NCI-H1105 treated with DMSO at 0.1 percent for 48 hours (cell line): ENCODE measurements at places on chromosomes 6 and 20.
A peak's percentile ranks its signal among the peaks of the same experiment; 100 is the strongest.

DNA sequence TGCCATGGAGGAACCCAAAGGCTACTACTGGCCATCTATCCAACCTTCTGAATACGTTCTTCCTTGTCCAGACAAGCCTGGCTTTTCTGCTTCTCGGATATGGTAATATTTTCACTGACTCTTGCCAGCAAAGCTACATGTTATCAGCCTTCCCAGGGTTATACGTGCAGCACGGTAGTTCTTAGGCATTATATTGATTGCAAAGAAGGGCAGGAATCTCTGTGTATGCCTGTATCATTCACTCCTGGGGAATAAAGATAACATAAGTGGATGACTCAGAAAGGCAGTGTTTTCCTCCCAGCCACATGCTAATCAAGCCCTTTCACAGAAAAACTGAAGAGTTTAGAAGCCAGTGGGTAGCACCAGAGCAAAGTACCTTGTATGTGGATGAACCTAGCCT, 98.7 kb downstream of the ADGRG6 start:
- DNase-seq: no peak

DNA sequence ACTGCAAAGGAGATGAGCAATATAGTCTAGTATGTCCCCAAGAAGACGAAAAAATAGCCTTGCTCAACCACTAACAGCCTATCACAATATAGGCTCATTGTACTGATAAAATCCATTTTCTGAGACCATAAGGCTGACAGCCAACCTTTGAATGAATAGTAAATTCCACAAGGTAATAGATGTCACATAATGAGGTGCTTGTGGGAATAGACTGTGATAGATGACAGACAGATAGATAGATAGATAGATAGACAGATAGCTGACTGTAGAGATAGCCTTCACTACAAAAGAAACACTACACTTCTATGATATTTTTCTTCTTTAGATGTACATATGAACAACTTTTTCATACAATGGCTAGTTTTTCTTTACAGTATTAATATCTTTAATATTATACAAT, 760.3 kb upstream of the NRSN1 start:
- DNase-seq: no peak

DNA sequence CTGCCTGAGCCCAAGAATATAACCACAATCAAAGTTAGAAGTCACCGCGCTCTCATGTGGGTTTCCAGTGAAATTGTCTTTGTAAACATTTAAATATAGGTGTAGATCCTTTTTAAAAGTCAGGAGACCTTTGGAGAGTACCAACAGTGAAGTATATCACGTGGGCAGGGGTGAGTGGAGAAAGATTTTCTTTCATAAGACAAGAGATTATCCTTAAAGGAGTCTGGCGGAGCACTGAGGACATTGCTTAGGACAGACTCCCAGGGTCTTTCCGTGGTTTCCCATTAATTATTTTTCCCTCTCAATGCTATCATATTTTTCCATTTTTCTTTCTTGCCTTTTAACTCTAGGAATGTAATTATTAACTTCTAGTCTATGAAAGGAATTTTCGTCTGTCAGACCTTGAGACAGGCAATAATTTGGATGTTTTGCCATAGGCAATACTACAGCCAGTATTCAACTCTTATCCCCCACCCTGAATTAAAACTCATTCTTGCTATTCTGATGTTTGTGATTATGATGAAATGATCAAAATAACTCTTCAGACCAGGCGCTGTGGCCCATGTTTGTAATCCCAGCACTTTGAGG, 31.4 kb downstream of the DCBLD1 start:
- no peak for DNase-seq

- peak; percentile 33 for DNase-seq
Observed at GRCh38 chr6:71197780-71198179, 90.8 kb upstream of the OGFRL1 start.

GRCh38 chr6:147509891-147510290, 1.4 kb downstream of the SAMD5 start:
- DNase-seq: no peak

DNA sequence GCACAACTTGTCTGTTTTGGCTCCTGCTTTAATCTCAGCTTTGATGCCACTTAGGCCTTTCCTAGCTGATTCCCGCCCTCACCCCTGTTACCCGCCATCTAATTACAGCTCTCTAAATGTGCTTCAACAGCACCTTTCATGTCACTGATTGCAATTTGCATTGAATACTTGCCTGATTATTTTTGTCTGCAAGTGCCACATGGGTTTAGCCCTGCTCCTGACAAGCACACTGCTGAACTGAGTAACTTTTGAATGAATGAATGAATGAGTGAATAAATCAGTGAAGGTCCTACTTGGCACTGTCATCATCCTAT, 591 bp upstream of the DCBLD1 start:
- peak; percentile 46 for DNase-seq

GRCh38 chr6:109511832-109512231, 28.8 kb upstream of the ZBTB24 start:
- no peak for DNase-seq

DNA sequence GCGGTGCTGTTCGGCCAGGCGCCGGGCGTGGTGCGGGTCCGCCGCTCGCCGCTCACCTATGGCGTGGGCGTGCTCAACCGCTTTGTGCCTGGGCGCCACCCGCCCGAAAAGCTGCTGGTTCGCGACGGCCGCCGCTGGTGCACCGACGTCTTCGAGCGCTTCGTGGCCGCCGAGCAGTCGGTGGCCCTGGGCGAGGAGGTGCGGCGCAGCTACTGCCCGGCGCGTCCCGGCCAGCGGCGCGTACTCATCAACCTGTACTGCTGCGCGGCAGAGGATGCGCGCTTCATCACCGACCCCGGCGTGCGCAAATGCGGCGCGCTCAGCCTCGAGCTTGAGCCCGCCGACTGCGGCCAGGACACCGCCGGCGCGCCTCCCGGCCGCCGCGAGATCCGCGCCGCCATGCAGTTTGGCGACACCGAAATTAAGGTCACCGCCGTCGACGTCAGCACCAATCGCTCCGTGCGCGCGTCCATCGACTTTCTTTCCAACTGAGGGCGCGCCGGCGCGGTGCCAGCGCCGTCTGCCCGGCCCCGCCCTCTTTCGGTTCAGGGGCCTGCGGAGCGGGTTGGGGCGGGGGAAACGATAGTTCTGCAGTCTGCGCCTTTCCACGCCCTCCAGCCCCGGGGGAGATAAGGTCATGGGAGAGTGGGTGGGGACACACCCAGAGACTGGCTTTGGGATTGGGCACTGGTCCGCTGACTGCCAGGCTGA, 15.7 kb downstream of the ADISSP start:
- DNase-seq: peak; percentile 87

- DNase-seq: no peak
Observed at GRCh38 chr6:102641426-102641825, 1247.9 kb downstream of the GRIK2 start.

DNA sequence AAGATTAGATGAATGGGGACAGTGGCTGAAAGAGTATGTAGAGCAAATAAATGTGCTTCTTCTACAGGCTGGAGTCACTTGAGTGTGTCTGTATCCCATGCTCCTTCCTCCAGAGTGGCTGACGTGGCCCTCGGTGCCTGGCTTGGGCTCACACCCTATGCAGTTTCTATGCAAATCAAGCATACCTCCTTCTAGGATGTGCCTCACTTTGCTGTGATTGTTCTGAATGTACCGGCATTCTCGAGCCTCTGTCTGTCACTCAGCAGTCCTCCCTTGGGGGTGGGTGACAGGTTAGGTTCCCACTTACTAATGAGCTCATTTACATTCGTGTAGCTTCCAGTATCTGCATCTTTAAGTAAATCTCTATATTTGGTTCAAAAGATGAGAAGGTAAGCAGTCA, 55.1 kb upstream of the HDDC2 start:
- no peak for DNase-seq

- DNase-seq: peak; percentile 97
Observed at GRCh38 chr6:144331491-144331969, 46.4 kb downstream of the UTRN start.

DNA sequence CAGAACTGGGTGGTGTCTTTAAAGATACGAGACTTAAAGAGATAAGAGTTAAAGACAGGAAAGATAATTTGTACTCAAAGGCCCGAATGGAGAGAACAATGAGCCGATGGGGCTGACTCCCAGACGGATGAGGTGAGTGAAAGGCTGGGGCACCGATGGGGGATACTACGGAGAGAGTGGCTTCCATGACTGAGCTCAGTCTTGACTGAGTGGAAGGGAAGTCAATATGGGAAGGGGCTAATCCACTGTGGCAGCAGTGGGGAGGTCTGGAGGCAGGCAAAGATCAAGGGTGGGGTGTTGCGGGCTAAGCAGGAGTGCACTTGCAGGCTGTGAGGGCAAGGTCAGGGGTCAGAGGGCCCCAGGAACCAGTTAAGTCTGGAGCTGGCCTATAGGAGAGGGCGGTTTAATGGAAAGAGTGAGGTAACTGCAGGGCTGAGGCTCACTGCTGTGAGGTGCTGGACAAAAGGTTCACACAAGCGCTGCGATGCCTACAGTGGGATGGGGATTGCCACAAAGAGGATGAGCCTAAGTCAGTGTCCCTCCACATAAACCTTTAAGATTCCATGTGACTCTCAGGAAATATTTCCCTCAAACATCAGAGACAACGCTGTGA, 42.1 kb downstream of the FAXC start:
- DNase-seq: no peak

DNA sequence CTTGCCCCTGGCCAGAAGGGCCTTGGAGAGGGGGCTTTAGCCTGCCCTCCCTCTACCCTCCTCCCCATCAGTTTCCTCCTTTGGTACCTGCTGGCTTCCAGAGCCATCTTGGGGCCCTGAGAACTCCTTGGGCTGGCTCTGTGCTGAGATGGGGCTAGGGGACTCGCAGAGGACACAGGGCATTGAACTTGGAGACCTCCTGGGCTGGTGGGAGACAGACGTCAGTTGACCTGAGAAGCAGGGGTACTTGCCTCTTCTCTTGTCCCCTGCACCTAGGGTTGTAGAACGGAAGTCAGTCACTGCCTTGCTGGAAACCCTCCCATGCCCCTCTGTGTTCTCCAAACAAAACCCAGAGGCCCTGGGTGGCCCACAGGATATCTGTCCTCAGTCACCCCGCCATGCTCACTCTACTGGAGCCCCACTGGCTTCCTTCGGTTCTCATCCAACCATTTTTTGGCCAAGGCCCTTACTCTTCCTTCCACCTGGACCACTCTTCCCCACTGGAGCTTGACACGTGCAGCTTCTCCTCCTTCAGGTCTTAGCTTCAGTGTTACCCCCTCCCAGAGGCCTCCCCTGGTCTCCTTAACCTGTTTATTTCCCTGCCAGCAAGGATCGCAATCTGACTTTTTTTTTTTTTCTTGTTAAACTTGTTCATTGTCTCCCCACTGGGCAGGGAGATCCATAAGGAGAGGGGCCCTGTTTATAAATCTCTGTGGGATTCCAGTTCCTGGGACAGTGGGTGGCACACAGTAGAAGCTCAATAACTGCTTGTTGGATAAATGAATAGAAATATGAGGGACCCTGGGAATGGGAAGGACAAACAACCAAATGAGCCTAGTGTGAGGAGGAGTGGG, 971 bp downstream of the RBCK1 start:
- DNase-seq: no peak

DNA sequence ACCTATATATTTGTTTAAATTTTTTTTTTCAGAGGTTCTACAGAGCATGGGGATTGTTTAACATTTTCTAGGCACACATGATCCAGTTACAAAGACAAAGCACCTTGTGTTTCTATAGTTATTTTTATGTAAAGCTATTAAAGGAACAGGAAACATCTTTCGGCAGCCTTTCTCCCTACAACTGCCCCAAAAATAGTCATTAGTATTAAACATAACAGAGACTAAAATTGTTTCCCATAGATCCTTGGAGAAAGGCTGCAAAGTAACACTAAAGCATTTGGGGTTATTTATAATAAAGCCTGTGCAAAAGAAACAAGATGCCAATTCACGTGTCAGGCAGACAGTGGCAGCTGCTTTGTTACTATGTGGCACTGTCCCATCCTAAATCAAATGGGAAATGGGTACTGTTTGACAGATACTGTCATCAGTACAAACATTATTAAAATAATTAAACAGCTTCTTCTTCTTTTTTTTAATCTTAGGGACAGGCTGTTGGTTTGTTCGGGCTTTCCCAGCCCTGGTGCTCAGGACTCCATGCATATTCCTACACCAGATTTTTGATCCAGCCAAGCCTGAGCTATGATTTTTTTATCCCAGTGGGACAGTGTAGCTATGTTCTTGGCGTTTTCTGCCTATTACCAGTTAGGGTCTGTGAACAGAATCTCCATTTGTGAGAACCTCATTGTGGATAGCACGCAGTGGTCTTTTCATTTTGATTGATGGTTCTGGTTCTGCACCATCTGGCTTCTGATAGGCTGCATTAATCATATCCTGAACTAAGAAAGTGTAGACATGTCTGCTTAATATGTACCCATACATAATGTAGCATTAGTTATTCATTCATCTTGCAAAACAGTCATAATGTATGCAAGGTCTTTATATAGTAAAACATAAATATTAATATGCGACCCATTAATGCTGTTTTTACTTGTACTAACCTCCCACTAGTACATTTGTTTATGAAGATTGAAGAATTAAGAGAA, 460.4 kb upstream of the SOX4 start:
- DNase-seq: no peak

DNA sequence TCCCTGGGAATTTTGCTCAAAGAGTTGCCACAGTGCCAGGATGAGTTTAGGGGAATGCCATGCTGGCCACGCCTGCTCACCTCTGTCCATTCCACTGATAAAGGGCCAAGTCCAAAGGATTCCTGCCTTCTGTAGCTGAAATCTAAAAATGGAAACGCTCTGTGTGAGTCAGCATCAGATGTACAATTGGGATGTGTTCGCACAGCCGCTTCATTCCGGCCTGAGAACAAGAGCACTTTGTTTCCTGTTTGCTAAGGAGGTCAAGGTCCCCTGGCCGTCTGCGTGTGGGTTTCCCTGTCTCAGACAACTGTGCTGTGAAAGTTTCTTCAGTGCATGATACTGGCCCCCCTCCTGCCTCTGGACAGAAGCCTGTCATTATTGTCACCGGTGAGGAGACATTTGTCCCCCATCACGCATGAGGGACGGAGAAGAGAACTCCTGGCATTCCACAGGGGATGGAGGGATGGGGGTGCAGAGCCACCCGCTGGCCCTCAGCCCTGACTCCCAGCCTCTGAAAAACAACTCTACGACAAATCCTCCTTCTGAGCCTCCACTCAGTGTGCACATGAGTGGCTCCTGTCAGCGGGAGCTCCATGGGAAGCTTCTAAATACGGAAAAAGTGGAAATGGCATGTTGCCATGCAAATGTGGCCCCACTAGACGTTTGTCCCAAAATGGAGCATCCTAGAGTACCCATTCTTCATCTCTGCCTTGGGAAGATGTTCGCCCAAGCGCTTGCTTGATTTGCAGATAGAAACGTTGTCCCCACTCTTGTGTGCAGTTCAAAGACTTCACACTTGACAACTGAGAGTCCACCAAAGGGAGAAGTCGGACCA, 143.5 kb upstream of the AFDN start:
- DNase-seq: no peak
